ENCODE measurements at places on chromosomes 1 and 21.

DNA sequence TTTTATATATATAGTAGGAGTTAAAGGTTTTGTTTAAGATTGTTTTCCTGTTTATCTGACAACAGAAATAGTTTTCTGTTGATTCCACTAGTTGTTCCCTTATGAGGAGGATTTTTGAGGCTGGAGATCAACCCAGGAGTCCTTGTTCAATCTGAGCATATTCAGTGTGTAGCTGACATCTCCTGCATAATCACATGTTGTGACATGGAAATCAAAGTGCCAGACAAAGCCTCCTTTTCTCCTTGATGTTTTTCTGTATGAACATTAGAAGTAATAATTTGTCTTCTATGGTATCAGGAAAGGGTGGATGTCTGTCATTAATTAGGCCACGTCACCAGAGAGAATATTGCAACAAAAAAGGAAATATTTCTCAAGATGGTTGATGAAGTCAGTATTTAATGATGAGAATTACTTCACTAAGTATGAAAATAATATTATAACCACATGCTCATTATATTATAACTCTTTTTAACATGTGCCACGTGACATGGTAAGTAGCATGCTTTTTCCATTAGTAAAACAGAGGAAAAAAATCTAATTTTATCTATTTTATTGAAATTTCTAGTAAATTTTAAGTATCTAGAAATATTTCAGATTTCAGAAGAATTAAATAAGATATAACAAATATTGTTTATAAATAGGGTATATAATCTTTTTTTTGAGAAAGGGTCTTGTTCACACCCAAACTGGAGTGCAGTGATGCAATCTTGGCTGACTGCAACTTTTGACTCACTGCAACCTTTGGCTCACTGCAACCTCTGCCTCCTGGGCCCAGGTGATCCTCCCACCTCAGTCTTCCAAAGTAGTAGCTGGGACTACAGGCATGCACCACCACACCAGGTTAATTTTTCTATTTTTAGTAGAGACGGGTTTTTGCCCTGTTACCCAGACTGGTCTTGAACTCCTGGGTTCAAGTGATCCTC, 223.5 kb downstream of the HMCN1 start:
- no peak for DNase-seq

GRCh38 chr1:6103854-6104530, 58.3 kb downstream of the KCNAB2 start:
- DNase-seq: no peak

GRCh38 chr21:24369746-24370145, 1237.5 kb downstream of the MRPL39 start:
- DNase-seq: no peak

GRCh38 chr1:7677111-7677510, 94.0 kb upstream of the VAMP3 start:
- DNase-seq: no peak

- DNase-seq: no peak
Measured at GRCh38 chr1:50548243-50548642, 125.0 kb upstream of the DMRTA2 start.

DNA sequence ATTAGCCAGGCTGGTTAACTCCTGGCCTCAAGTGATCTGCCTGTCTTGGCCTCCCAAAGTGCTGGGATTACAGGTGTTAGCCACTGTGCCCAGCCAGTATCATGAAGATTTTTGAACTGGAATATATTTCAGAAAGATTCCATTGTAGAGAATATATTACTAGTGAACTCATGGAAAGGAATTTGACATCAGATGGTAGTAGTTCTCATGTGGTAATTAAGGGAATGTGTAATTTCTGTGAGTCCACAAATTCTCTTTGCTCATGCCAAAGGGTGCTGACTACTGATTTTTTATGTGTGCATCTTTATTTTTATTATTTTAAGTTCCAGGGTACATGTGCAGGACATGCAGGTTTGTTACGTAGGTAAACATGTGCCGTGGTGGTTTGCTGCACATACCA, 10.4 kb downstream of the DTL start:
- DNase-seq: no peak

DNA sequence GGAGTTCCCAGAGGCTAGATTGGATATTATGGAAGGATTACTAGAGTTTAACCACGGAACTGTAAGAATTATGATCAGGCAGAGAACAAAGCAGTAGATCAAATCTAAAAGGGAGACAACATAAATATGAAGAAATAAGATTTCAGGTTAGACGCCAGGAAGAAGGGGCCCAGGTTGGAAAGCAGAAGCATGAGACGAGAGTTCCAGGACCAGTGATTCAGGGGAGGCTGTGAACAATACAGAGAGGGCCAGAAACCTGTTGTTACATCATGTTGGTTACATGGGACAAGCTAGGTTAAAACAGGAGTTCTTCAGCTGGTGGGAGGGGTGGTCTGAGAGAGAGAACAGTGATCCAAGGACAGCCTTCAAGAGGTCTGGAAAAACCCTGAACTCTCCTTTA, 128.4 kb upstream of the MROH9 start:
- DNase-seq: no peak

DNA sequence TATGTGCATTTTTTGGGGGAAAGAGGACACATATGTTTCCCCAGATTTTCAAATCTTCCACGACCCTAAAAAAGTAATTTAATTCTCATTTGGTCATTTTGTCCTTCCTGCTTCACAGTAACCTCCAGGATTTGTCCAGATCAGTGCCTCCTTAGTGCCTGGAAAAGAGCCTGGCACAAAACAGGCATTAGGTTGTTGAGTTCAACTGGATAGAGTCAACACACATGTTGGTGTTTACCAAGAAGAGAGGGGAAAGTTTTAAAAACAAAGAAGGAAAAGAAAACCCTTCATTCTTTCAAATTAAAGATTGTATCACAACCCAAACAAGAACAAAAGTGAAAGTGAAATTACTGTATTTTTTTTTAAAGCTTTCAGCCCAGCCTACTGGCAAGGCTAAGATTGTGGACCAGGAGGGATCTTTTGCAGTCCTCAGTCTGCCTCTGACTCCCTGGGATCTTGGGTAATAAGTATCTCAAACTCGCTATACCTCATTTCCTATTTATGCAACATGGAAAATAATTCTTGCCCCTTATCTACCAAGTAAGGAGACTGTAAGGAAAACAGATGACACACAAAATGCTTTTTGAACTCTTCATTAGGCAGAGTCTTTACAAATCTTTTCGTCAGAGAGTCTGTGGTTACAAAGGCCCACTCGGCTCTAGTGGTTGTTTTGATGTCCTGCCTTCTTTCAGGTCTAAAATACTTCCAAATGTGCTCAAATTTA, 57.8 kb downstream of the ZNF281 start:
- peak; percentile 19 for DNase-seq

- no peak for DNase-seq
Measured at GRCh38 chr1:116321766-116322175, 51.3 kb upstream of the ATP1A1 start.

GRCh38 chr1:186055846-186056245, 319.2 kb downstream of the TPR start:
- DNase-seq: no peak

DNA sequence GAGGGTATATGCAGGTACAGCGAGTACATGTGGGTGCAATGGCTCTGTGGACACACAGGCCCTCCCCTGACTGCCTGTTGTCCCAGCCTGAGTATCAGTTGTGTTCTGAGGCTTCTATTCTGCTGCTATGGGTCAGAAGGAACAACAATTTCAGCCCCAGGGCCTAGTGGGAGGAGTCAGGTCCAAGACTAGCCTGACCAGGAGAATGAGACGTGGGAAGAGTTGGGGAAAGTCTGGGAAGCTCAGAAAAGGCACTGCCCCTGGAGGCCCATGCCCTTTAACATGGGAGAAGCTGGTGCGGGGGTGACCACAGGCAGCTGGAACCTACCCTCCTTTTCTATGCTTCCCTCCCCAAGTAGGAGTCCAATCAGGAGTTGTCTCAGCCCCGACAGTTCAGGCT, 7.7 kb downstream of the IGSF8 start:
- no peak for DNase-seq

DNA sequence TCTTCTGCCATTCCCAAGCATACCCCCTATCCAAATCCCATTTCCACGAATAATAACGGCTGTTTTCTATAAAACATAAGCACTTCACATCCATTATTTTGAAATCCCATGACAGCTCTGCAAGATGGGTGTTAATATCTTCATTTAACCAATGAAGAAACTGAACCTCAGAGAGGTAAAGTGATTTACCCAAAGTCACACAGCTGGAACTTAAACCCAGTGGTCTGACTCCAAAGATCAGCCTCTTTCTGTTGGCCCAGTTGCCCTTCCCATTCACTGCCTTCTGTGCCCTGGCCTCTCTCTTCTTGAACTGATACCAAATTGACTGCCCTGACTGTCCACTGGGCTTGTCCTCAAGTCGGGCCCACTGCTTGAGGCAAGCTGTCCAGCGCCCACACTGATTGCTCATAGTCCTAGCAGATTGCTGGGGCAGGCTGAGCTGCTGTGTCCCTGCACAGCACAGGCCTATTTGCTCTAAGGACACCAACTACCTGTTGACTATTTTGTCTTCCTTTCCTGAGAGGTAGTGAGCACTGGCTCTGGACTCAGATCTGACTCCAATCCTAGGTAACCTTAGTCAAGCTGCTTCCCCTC, 19.3 kb downstream of the TAL1 start:
- DNase-seq: no peak

- no peak for DNase-seq
Measured at GRCh38 chr1:86245566-86246190, 89.1 kb upstream of the COL24A1 start.

DNA sequence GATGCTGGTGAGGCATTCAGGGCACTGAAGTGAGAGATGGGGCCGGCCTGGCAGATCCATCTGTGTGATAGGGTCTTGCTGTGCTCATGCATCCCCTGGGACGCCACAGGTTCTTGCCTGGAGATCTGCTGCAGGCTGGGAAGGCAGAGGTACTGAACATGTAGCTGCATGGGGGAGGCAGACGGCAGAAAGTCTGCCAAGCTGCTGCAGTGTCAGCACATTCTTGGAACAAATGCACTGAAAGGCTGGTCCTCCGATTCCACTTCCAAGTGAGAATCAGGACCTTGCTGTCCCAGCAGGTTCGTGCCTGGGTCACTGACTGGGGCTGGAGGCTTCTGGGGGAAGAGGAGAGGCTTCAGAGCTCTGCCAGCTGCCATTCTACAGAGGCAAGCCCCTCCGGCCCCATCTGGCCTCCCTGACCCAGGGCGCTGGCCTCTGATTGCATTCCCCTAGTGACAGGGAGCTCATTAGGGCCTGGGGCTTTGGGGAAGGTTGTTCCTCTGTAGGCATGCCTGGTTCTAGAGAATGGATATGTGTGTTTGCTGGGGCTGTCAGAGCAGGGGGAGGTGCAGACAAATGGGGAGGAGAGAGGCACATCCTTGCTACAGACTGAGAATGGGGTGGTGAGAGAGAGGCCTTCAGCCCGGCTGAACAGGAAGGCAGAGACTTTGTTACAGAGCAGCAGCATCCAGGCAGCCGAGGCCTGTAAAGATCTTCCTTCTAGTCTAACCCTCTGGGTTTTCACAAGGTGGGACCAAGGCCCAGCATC, 174.0 kb downstream of the TRABD2B start:
- no peak for DNase-seq

DNA sequence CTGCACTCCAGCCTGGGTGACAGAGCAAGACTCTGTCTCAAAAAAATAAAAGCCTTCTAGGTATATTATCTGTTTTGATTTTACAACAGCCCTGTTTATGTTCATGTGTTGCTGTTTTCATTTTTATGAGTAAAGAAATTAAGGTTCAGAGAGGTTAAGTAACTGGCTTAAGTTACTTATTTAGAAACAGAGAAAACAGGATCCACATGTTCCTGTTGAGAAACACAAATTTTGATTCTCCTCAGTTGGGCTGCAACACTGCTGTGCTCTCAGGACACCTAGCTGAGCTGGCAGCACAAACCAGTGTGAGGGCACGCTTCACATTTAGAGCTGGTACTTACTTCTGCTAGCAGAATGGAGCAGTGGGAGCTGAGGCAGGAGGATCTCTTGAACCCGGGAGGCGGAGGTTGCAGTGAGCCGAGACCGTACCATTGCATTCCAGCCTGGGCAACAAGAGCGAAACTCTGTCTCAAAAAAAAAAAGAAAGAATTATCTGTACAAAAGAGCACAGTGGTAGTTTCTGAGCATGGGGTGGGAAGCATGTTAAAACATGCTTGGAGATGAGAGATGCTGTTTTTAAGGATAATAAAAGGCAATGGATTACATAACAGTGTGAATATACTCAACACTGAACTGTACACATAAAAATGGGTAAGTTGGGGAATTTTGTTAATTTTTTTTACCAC, 2.4 kb downstream of the SPRTN start:
- DNase-seq: no peak

DNA sequence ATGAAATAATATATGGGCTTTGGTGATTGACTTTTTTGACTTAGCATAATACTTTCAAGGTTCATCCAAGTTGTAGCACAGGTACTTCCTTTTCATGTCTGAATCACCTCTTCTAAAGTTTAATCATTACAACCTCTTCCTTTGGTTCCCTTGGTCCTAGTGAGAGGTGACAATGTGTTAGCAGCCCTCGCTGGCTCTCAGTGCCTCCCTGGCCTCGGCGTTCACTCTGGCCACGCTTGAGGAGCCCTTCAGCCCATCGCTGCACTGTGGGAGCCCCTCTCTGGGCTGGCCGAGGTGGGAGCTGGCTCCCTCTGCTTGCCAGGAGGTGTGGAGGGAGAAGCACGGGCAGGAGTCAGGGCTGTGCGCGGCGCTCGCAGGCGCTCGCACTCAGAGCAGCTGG, 13.0 kb upstream of the RCAN3 start:
- no peak for DNase-seq

GRCh38 chr1:2968471-2968881, 52.8 kb upstream of the ACTRT2 start:
- no peak for DNase-seq

GRCh38 chr21:36699546-36700294, 805 bp downstream of the SIM2 start:
- no peak for DNase-seq

DNA sequence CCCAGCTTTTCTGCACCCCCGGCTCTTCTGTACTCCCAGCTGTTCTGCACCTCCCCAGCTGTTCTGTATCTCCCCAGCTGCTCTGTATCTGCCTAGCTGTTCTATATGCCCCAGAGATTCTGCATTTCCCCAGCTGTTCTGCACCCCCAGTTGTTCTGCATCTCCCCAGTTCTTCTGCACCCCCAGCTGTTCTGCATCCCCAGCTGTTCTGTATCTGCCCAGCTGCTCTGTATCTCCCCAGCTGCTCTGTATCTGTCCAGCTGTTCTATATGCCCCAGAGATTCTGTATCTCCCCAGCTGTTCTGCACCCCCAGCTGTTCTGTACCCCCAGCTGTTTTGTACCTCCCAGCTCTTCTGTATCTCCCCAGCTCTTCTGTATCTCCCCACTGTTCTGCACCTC, 41.1 kb downstream of the UMODL1 start:
- DNase-seq: no peak

DNA sequence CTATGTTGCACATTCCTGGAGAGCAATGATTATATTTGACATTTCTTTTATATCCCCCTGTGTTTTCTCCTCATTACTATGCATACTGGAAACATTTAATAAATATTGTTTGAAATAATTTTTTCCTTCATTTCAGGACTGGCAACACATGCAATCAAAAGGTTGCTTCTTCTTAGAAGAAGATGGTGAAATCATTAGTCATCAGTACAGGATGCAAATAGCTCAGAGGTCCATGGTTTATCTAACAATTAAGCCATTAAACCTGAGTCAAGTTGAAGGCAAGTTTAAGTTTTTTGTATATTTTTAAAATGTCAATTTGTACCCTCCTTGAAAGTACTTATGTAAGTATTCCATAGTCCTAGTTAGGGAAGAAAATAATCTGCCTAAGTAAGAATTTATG, 22.5 kb downstream of the EFCAB7 start:
- no peak for DNase-seq
